Lung (tissue), 17 donors: ENCODE measurements at places on chromosomes 4 and X.

GRCh38 chrX:119755981-119756533, 2.3 kb upstream of the SOWAHD start:
- peak; percentile 42 for DNase-seq

- DNase-seq: no peak
Observed at GRCh38 chrX:141760761-141761160, 62.2 kb upstream of the SPANXD start.

- DNase-seq: no peak
Observed at GRCh38 chr4:14868426-14869395, 133.6 kb upstream of the CPEB2 start.

- no peak for DNase-seq
Observed at GRCh38 chr4:130689181-130689580, 1593.2 kb downstream of the C4orf33 start.

- no peak for DNase-seq
Observed at GRCh38 chrX:101986586-101986985, 54.8 kb upstream of the ZMAT1 start.

- no peak for DNase-seq
Observed at GRCh38 chrX:72274526-72274925, 2.5 kb downstream of the RPS4X start.

- DNase-seq: peak; percentile 70
Observed at GRCh38 chrX:13428053-13428786, 108.4 kb upstream of the ATXN3L start.

GRCh38 chr4:789571-790465, 36.1 kb downstream of the CPLX1 start:
- no peak for DNase-seq

GRCh38 chr4:53273726-53274125, 92.1 kb downstream of the SCFD2 start:
- no peak for DNase-seq
